ENCODE measurements at places on chromosomes 1 and 21.

GRCh38 chr1:210366767-210367166, 38.1 kb downstream of the HHAT start:
- DNase-seq = no peak

DNA sequence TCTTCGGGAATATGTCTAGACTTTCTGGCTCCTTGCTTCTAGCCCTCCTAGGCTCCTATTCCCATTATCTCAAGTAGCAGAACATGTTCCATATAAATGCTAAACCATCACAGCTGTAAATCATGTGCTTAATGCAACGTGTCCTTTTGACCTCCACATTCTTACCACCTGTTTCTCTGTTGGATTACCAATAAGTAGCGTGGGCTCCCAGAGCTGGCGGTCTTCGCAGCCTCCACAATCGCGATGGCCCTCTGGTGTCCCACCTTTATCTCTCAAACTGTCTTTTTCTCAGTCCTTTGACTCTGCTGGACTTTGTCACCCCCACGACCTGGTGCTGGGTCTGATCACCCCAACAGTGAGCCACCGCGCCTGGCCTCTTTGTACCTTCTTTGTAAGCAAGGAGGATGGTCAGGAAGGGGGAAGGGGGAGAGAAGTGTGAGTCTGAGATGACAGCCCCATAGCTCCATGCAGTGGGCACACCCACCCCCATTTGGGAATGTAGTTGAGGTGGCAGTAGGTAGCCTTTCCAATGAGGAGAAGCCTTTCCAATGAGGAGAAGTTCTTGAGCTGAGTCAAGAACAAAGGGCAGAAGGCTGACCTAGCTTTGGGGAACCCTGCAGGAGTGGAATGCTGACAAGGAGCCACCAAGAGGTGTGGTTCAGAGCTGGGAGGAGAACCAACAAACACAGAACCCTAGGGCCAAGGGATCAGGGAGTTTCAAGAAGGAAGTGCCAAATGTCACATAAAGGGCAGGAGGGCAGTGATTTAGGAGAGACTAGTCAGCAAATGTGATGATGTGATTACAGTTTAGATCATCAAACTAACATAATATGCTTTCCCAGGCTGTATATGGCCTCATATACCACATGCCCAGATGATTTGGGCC, 14.2 kb downstream of the TRAF5 start:
- DNase-seq = no peak

DNA sequence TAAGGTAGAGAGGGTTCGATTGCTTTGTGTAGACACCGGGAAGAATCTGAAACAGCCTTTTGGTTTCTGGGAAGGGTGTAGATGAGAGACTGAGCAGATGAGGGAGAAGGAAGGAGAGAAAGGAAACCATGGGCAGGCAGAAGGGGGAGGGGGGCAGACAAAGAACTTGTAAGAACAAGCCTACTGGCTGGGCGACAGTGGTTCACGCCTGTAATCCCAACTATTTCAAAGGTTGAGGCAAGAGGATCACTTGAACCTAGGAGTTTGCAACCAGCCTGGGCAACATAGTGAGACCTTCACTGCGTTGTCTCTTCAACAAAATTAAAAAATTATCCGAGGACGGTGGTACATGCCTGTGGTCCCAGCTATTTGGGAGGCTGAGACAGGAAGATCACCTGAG, 106.2 kb downstream of the TM2D1 start:
- DNase-seq = no peak

DNA sequence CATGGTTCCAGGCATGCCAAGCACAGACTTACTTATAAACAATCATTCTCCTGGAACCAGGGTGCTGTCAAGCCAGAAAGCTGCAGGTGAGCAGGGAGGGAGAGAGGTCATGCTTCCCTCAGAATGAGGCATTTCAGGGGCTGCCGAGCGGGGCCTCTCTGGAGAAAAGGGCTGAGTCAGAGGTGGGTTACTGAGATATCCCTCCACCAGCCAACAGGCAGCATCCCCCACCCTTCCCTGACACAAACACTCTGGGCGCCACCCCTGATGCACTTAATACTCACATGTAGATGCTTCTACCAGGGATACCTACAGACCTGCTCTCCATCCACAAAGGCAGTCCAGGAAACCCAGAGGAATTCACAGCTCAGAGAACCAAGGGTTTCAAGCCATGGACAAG, 13.1 kb downstream of the STK40 start:
- DNase-seq = no peak

GRCh38 chr1:184615301-184615700, 139.4 kb downstream of the EDEM3 start:
- DNase-seq = no peak

DNA sequence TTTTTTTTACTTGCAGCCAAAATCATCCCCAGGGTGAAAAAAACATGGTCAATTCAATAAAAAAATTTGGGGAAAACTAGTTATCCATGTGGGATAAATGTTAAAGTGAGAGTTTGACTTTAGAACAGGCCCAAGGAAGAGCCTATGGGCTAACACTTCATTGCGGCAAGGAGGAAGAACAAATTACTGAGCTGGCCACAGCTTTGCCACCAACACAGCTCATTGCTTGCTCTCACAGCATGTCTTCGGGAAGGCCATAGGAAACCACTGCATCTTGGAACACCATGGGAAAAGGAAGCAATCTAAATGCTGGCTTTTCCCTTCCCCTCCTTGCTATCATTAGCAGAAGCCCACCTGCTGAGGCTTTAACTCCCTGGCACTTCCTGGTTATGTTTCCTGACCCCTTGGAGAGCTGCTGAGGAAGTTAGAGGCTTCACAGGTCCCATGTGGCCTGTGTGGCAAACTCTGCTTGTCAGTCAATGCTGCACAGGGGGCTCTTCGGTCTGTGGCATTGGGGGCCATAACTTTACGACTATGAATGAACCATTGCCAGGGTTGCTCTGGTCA, 86.0 kb downstream of the SLC25A24 start:
- no peak for DNase-seq

GRCh38 chr1:168615965-168616364, 39.6 kb downstream of the XCL1 start:
- no peak for DNase-seq

GRCh38 chr1:6392809-6393399, 663 bp downstream of the ACOT7 start:
- no peak for DNase-seq

GRCh38 chr1:205444931-205445645, 10.8 kb downstream of the BLACAT1 start:
- DNase-seq = no peak

GRCh38 chr1:109373126-109373525, 24.6 kb downstream of the SORT1 start:
- DNase-seq = no peak

GRCh38 chr1:94739521-94740061, 80.6 kb upstream of the SLC44A3 start:
- no peak for DNase-seq

GRCh38 chr21:32496568-32496967, 84.1 kb downstream of the EVA1C start:
- DNase-seq = no peak

GRCh38 chr1:247175458-247175857, 3.6 kb upstream of the ZNF124 start:
- DNase-seq = no peak

- no peak for DNase-seq
Observed at GRCh38 chr1:210123924-210124589, 108.5 kb upstream of the SERTAD4 start.

GRCh38 chr1:90370686-90371447, 346.2 kb downstream of the BARHL2 start:
- DNase-seq = no peak

DNA sequence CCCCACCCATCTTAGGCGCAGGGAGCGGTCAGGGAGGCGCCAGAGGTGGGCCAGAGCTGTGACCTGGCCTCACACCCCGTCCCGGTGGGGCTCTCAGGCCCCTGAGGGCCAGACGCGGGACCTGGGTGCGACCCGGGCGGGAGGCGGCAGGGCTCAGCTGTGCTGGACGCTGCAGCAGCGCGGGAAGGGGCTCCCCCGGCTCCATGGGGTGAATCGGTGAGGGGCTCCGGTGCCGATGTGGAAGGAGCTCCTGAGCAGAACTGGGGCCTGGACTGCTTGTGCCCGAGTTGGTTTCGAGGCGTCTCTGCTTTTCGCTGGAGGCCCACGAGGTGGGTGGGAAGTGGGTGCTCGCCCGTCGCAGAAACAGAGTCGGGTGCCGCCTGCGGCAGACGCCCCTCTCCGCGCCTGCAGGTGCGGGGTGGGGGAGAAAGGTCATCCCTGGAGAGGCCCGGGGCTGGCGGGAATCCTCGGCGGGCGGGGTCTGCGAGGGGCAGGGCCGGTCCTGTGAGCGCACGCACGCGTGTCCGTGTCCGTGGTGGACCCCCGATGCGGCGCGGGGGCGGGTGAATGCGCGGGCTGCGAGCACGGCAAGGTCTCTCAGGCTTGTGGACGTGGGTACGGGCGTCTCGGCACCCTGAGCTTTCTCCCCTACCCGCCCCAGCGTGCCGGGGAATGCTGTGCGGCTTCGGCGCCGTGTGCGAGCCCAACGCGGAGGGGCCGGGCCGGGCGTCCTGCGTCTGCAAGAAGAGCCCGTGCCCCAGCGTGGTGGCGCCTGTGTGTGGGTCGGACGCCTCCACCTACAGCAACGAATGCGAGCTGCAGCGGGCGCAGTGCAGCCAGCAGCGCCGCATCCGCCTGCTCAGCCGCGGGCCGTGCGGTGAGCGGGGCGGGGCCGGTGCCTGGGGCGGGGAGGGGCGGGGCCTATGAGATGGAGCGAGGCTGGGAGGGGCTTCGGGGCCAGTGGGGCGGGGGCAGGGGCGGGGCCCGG, 20.4 kb downstream of the AGRN start:
- DNase-seq = peak; percentile 79

GRCh38 chr1:68197461-68197860, 34.9 kb downstream of the WLS start:
- no peak for DNase-seq

GRCh38 chr1:169727307-169727706, 6.6 kb downstream of the SELE start:
- DNase-seq = no peak

DNA sequence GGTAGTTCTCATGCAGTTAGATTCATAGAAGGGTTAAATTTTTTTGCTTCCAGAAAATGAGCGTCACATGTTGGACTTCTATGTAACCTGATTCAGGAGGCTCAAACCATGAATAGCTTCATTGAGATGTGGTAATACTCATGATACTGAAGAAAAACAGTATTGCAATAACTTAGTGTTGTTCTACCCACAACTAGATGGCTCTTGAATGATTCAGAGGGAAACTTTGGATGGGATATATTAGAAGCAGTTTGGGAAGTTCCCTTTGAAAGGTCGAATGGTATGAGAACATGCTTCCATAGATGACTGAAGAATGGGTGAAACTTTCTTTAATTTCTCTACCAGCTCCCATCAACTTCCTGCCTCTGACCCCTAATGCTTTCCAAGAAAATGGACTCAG, 211.7 kb upstream of the PTGFR start:
- no peak for DNase-seq
